ENCODE measurements at places on chromosomes 6 and 20. TPM values are rescaled to one million over a fixed set of nuclear protein-coding genes. Genes with fewer than 3 reads are reported as not detected.

IL17A gene
- not detected for total RNA-seq

BEND6 gene
- 0.98 TPM for total RNA-seq

DCBLD1 gene
- 8.8 TPM for total RNA-seq

RIMS4 gene
- not detected for total RNA-seq

HLA-DQA1 gene
- total RNA-seq, result 6.6 TPM

ISM1 gene
- total RNA-seq, result 12.6 TPM

BMP6 gene
- total RNA-seq, result 16.8 TPM
